AG08396 (cell line): ENCODE measurements at places on chromosomes 11 and 22.

DNA sequence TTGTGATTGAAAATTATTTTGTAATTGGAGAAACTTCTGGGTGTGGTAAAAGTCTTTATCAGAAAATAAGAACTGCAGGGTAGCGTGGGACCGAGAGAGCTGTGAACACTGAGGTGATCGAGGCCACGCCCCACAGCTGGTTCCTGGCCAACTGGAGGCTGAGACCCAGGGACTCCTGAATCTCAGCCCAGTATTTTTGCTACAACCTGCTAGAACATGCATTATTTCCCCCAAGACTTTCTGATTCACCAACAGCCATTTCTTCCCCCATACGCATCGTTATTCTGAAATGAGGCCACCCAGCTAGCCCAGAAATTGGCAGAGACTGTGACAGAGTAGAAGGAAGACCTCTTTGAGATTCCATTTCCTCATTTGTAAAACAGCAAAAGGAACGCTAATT lies 3.4 kb upstream of the FGF19 start:
- no peak for DNase-seq

DNA sequence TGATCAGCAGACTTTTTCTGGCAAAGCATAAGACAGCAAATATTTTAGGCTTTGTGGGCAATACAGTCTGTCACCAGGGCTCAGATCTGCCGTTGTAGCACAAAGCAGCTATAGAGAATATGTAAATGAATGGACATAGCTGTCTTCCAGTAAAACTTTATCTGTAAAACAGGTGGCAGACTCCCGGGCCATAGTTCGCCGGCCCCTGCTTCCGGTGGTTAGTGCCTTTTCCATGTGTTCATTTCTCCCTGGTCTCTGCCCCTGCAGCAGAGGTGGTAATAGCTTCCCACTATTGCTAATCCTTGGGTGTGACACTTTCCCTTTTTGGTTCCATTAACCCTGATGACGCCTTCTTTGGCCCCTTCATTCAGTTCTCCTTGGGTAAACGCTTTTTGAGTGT lies 93.7 kb upstream of the LDLRAD3 start:
- no peak for DNase-seq

DNA sequence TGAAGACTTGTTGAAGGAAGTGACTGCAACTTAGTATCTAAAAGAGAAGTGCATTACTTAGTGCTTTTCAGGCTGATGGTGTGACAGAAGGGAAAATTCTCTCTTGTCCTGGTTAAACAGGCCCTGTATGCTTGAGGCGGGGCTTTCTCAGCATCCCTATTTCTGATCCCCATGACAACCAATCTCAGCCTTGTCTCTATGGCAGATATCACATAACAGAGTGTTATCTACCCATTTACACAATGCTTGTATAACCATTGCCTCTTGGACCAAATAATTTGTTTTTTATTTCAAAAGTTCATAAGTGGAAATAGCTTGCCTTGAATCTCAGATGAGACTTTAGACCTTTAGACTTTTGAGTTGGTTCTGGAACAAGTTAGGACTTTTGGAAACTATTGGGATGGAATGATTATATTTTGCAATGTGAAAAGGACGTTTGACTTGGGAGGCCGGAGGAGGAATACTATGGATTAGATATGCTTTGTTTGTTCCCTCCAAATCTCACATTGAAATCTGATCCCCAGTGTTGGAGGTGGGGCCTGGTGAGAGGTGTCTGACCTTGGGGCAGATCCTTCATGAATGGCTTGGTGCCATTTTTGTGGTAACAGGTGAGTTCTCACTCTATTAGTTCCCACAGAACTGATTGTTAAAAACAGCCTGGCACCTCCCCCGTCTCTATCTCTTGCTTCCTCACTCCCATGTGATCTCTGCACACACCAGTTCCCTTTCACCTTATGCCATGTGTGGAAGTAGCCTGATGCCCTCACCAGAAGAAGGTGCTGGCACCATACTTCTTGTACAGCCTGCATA lies 3.1 kb upstream of the GLYAT start:
- DNase-seq: no peak

- no peak for DNase-seq
Observed at GRCh38 chr11:134730561-134731212, 318.6 kb upstream of the B3GAT1 start.

- no peak for DNase-seq
Observed at GRCh38 chr11:17188675-17189074, 19.1 kb downstream of the PIK3C2A start.

- peak; percentile 90 for DNase-seq
Observed at GRCh38 chr11:117316197-117316961, at the start of gene BACE1. TSS of gene BACE1 (minus strand) at chr11:117316256. CDS start at chr11:117315795, 461 bp downstream.

DNA sequence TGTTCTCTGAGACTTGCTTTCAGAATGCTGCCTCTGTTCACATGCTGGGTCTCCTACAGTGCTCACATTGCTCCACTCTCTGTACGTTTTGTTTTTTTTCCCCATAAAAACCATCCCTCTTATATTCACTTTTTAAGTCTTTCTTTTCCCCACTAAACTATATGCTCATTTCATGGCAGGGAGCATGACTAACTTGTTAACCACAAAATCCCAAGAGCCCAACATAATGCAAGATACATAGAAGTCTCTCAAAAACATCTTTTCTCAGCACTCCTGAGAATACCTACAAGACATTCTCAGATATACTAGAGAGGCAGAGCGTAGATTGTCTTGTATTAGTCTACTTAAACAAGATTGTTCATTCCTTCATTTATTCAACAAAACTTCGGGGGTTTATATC lies 73.3 kb downstream of the FAM76B start:
- DNase-seq: no peak

DNA sequence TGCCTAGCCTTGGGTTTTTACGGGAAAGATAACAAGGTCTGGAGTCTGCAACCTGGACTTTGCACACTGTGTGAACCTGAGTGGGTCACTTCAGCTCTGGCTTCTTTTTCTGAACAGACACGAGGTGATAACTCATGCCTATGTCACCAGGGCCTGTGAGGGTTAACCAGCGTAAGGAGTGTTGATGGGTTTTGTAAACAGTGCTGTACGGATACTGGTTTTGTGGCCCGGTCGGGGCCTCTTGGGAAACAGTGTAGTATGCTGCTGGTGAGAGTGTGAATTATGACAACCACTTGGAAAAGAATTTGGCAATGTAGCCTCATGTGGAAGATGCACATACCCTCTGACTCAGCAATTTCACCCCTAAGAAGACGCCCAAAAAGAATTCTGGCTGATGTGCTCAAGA lies 266.8 kb downstream of the MN1 start:
- DNase-seq: peak; percentile 25

GRCh38 chr11:97224396-97224795 lies 834.6 kb downstream of the JRKL start:
- no peak for DNase-seq

DNA sequence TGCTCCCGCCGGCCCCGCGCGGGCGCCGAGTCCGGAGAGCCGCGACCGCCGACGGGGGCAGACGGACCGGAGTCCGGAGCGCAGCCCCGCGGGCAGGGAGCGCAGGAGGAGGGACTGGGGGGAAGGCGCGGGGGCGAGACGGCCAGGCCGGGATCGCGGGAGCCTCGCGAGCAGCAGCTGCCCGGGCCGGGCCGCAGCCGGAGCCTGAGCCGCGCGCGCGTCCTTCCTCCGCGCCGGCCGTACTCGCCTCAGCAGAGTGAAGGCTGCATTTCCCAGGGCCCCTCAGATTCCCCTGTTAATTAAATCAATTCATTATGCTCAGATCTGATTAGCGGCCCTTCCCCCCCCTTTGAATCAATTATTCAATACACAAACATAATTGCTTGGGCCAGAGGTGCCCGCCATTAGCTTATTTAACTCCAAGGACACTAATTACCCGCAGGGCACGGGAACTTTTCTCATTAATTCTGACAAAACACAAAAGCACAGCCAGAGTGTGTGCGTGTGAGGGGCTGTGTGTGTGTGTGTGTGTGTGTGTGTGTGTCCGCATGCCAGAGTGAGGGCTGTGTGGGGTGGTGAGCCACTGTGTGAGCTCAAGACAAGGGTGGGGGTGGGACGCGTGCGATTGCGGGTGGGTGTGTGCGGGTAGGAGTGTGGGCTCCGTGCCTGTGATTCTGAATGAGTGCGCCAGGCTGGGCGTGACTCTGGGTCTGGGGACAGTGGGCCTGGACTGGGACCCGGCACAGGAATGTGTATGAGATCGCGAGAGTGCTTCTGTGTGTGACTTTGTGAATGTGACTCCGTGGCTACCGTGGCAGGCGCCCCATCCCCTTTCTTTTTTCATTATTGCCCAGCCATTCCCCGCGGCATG lies 5.1 kb upstream of the LMO1 start:
- peak; percentile 38 for DNase-seq

- peak; percentile 47 for DNase-seq
Observed at GRCh38 chr11:124075841-124076651, 34.9 kb upstream of the OR10G7 start.

DNA sequence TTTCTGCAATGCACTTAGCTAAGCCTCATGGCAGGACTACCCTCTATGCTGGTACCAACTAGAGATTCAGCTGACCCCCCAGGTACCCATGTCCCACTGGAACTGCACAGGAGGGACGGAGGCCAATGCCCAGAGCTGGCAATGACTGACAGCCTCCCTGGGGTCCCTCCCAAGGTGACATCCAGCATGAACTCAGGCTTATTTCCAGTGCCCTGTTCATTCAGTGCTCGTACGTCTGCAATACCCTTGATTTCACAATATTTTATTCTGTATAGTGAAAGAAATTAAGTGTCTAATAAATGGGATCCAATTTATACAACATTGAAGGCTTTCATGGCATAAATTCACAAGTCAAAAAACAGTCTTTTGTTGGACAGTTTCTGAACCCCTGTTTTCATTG lies 20.2 kb downstream of the ETS1 start:
- no peak for DNase-seq

- no peak for DNase-seq
Observed at GRCh38 chr11:31943056-31943780, 132.1 kb upstream of the PAX6 start.

DNA sequence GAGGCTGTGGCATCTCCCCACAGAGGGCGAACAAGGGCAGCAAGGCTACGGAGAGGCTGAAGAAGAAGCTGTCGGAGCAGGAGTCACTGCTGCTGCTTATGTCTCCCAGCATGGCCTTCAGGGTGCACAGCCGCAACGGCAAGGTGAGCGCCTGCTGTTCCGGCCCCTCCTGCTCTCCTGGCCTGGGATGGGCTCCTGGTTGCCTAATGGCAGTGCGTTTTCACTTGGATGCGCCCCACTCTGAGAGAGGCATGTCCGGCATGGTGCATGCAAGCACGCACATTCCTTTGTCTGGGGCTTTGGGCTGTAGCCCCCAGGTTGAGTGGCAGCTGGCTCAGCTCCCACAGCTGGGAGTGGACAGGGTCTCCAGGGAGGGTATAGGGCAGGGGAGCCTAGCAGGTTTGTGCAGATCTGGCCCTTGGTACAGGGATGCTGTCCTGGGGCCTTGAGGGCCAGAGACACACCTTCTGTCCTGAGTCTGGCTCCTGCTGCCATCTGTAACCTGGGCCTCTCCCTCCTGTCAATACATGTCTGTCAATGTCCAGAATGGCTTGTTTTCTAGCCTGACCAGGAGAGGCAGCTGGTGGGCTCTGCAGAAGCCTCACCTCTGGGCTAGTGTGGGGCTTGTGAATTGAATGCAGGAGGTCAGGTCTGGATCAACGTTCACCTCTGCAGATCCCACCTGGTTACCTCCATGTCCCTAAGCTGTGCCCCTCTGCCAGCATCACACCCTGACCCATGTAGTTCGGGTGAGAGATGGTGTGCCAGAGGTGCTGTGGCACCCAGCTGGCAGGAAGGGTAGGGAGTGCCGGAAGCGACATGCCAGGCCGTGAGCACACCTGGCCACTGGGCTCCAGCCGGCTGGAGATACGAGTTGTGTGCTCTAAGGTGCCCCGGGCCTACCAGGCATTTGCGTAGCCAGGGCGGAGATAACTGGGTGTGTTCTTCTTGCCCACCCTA lies 107.1 kb downstream of the BCR start:
- DNase-seq: no peak

DNA sequence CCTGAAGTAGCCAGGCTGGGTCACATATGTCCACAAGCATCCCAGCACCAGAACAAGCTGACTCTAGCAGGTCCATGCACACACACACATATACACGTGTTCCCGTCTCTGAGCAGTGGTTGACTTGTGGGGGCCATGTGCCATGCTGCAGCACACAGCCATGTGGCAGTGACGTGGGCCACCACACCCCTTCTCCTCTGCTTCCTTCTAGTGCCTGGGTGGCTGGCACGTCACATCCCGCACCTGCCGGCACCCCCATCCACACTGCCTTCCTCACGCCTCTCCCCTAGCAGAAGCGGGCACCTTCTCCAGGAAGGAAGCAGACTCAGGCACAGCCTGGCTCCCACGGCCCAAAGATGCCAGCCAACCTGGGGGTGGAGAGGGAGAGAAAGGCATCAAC lies 9.5 kb downstream of the SYT7 start:
- no peak for DNase-seq

DNA sequence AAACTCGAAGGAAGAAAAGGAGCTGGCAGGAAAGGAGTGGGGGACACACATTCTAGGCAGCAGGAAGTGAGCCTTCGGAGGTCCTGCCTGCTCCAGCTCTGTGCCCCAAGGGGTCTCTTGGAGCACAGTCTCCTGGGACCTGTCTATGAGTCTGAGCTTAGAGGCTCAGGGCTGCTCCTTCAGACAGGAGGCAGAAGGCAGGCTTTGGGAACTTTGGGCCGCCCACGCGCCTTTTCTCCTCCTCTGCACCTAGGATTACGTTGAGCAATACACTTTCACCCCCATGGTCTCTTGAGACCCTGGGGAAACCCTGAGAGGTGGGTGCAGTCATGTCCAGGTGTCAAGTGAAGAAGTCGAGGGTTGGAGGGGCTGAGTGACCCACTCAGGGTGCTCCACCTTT lies 965 bp downstream of the TCN2 start:
- no peak for DNase-seq

DNA sequence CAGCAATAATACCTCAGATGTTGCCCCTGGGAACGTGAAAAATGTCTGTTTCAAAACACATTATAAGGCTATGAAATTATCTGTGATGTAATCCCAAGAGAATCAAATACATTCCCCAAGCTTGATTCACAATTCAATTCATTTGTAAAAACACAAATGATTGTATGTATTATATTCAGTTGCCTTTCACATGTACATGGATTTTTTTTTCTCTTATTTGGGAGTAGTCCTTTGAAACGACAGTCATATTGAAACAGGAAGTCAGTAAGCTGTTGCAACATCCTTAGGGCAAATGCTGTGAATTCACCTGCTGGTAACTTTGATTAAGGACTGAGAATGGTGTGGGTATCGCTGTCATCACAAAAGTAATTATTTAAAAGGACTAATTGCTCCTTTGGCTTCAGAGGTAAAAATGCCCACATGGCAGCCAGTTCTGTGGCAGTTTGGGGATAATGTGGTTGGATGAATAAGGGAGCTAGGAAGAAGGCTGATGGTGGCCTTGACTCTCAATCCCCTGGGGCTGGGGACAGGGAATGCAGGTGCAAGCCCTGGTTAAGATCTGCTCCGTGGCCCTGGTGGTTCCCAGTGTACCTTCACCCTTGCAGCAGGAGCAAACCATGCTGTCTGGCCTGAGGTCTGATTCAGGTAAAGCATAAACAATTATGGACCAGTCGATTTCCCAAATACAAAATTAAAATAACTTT lies 13.2 kb downstream of the EHF start:
- DNase-seq: no peak
